ENCODE measurements at places on chromosomes 6 and 20.

GRCh38 chr6:165742047-165742446, 79.0 kb upstream of the PDE10A start:
- no peak for DNase-seq

DNA sequence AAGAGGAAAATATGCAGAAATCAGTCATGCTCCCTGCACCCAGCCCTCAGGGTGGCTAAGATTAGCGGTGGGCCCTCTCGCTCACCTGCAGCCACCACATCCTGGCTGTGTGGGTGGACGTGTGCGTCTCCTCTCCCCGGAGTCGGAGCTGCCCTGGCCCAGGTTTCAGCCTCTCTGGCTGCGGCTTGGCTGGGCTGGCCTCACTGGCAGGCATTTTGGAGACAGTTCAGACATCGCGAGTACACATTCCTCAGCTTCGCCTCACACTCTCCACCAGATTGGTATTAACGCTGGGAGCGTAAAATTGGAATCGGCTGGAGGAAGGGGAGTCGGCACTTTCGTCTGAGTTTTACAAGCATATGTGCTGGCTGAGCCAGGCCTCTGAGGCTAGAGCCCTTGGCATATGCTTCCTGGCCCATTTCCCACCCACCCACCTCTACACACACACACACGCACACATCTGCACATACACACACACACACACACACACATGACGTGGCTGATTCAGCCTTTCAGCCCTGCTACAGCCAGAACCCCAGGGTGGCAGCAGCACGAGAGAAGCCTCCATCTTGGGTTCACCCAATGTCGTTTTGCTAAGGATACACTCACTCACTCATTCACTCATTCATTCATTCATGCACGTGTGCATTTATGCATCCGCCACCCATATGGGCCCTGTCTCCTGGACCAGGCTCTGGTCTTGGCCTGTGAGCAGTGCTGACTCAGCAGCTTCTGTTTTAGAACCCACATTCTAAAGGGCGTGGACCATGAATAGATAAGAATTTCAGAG, 42.9 kb downstream of the BCAS4 start:
- DNase-seq = no peak

- DNase-seq = peak; percentile 96
Measured at GRCh38 chr20:62971950-62972844, 19.7 kb downstream of the SLC17A9 start.

DNA sequence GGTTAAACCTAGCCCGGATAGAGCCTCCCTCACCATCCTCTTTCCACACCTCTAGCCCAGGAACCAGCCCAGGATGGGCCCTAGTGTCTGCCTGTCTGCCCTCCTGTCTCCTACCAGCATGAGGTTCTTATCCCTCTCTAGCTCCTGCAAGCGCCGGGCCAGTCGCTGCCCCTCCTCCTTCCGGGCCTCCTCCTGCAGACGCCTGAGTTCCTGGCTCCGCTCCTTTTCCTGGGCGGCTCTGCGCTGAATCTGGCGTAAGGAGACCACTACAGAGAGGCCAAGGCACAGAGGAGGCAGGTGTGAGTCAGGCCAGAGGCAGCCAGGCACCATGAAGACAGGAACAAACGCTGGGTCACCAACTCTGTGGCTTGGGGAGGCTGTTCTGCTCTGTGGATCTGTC, 4.3 kb upstream of the PSORS1C2 start:
- no peak for DNase-seq

DNA sequence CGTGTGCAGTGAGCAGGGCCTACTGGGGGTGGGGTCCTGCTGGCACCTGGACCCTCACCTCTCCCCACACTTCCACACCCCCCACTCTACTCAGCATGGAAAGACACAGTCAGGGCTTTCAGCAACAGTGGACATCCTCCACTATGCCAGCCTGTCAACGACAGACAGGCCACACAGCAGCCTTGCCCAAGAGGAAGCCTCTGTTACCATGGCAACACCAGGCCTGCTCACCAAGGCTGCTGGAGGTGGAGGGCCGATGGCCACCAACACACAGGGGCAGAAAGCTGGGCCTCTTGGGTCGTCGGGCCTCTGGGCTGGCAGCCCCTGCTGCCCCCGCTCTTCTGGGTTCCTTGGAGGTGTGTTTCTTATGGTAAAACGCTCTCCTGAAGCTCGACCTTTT, 13.6 kb downstream of the BNIP5 start:
- peak; percentile 83 for DNase-seq

- DNase-seq = no peak
Measured at GRCh38 chr6:107179004-107179403, 63.7 kb upstream of the BEND3 start.

DNA sequence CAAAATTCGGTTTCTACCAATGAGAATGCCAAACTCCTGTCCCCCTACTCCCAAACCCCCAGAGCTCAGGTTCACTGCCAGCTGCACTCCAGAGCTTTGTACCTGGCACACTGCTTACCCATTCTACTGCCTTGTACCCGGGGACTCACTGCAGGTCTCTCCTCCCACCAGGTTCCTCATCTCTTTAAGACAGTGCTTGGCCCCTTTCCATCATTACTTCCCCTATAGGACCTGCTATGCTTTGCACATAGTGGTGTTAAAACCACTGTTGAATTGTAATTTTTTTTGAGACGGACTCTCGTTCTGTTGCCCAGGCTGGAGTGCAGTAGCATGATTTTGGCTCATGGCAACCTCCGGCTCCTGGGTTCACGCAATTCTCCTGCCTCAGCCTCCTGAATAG, 25.9 kb downstream of the LYRM4 start:
- no peak for DNase-seq

- no peak for DNase-seq
Measured at GRCh38 chr6:90411292-90411781, 114.7 kb upstream of the BACH2 start.

GRCh38 chr6:102398788-102399390, 1005.4 kb downstream of the GRIK2 start:
- no peak for DNase-seq

- no peak for DNase-seq
Measured at GRCh38 chr20:38810926-38811630, 5.6 kb downstream of the PPP1R16B start.

- no peak for DNase-seq
Measured at GRCh38 chr6:29981211-29981812, 39.0 kb downstream of the HLA-A start.

DNA sequence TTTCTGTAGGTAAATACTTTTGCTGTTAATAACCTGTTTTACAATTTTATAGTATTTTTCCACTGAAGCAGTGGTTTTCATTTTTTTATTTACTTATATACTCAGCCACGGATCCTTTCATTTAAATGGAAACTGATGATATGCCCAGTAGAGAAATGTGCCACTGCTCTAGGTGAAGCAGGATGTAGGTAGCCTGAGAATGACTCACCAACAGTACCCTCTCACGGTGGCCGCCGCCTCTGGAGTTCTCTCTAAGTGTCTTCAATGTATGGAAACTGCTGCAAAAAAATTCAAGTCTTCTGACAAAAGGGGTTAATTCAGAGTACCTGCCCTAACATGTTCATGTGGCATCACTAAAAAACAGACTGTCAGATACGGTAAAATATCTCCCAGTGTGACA, 6.4 kb downstream of the EYA4 start:
- no peak for DNase-seq

DNA sequence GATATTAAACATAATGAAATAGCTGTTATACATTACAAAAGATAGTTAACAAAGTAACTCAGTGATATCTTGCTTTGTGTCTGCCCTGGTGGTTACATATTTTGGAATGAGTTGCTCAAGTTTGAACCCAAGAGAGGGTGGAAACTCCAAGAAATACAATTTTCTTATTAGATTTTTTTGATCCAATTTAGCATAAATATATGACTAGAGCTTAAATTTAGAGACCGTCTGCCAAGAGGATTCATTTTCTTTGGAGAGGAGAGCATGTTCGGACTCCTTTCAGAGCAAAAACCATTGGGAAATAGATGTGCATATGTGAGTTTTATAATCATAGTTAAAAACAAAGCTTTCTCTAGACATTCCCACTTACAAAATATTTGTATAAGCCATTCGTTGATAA, 353.4 kb downstream of the EPM2A start:
- DNase-seq = no peak

DNA sequence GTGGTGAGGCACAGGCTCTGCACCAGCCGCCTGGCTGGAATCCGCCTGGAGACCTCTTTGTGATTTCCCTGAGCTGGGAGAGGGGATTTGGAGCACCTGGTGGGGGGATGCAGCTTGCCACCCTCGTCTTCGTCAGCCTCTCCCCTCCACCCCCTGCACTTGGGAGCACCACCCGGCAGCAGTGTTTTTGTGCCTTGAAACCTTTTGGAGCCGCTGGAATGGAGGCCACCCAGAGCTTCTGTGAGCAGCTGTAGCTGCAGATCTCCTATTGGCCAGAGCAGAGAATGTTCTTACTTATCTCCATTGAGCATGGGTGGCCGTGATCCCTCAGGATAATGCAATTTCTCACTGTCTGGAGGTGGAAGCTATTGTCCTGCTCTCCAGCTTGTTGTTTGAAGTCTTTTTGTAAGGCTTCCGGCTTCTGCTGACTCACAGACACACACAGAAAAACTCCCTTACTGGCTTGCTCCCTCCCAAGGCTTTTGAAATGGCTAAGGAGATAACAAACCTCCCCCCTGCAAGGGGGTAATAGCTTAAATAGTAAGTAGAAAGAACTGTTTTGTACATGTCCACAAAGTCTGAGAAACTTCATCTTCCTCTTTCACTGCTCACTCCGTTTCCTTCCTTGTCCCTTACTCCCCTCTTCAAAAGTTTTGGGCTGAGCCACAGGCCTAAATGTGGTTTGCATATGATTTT, 271.2 kb downstream of the PRL start:
- DNase-seq = peak; percentile 16

DNA sequence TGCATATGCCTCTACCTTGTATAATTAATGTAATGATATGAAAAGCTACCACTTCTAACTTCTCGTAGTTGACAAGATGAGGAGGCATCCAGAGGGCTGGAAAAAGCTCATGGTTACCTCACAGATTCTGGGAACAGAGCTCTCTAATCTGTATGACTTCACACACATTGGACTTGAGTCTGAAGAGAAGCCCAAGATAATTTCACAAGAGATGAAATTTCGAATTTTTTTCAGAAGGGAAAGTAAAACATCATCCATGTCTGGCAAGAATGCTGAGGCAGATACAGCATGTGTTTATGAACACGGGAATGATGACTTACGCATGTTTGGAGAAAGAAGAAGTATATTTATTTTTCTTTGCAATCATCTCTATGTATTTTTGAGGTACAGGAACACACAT, 141.8 kb upstream of the TENT5A start:
- no peak for DNase-seq

GRCh38 chr6:170092826-170093225, 198.1 kb downstream of the DLL1 start:
- no peak for DNase-seq

GRCh38 chr6:90780778-90781177, 193.9 kb upstream of the MAP3K7 start:
- DNase-seq = no peak

DNA sequence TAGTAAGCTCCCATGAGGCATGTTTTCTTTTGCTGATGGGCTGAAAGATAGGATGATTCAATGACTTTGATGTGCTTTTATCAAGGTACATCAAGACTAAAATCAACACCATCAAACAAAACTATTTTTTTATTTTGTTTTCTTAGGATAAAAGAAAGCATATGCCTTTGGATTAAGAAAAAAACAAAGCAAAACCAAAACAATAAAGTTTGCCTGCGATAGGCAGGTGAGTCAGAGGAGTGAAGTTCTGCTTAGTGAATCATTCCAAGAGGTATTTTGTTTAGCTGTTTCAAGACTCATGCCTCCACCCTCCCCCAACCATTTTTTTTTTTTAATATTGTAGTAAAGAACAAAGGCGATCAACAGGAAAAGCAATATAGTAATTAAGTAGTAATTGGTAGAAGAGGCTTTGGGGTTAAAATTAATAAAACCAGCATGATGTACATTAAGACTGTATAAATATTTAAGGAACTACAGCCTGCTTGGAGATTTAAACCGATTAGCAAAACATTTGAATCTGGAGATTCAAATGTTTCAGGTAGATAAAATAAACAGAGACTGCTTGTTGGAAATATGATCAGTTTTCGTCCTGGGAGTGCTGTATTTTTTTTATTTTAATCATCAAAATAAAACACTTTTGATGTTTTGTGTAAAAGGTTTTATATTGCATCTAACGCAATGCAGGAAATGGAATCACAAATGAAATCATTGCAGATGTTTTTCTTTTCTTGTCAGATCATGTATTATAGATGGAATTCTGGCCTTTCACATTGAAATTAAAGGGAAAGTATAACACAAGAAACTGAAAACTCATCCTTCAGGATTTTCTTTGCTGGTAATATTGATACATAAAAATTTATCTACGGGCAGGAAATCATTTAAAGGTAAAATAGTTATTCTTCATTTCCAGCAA, 482.3 kb upstream of the MANEA start:
- DNase-seq = no peak

- no peak for DNase-seq
Measured at GRCh38 chr20:38727607-38728190, 3.4 kb downstream of the SLC32A1 start.

GRCh38 chr6:13725052-13725451, 13.4 kb upstream of the RANBP9 start:
- DNase-seq = no peak

DNA sequence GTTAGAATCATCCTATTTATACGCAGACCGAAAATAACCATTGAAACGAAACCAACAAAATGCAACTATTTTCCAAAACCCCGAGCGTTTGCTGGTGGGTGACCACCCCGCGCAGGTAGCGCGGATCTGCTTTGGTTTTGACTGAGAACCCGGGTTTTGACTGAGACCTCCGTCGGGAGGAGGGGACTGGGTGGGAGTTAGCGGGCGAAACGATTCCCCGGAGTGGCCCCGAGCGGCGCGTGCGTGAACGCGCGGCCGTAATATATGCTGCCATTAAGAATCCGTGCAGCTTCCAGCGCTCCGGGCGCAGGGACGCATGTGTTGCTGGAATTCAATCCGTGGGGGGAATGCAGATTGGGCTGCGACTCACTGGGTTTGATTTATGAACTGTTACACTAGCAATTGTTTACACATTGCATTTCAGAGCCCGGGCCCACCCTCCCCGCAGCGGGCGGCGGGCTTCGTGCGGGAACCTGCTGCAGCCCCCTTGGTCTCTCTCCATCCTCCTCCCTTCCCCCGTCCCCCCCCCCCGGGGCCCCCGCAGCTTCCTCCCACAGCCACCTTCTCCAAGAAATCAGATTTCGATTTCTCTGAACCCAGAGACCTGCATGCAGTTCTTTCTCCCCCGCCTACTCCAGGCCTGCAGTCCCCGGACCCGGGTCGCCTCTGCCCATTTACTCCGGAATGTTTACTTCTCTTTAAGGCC, 9.9 kb downstream of the NRN1 start:
- DNase-seq = peak; percentile 77

GRCh38 chr6:169897601-169898358, 146.4 kb downstream of the ERMARD start:
- DNase-seq = no peak

GRCh38 chr6:92201618-92202017, 1217.7 kb downstream of the EPHA7 start:
- no peak for DNase-seq

DNA sequence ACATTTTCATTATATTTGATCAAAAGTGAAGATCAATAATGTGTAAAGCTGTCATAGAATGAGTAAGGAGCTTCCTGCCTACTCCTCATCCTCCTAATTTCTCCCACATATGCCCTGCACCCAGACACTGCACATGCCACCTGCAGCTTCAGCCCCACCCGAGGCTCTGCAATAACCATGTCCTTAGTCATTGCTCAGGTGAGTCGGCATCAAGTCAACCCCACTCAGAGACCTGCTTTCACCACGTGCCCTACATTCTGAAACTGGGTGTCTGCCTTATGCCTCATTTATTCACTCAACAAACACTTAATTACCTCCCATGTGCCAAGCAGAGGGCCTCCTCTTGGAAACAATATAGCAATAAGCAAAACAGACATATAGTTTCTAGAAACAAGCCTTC, 15.4 kb upstream of the TNFAIP3 start:
- DNase-seq = no peak

All from SK-N-SH (cell line).